ENCODE measurements at places on chromosomes 6 and 20.

DNA sequence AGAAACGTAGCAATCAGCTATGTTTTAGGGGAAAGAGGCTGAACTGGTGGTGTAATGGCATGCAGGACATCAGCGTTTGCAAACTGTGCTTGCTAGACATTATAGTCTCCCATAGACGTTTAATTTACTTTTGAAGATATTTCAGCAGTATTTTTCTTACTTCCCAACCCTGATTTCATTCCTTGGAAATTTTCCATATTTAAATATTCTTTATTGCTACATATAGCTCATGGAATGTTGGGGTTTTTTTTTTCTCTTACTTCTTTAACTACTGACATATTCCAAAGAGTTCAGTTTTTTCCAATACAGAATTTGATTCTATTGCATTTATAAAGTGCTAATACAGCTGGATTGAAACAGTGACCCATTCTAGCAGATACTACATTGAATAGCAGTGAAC lies 694.4 kb upstream of the CITED2 start:
- no peak for DNase-seq

GRCh38 chr6:23414051-23414445 lies 712.0 kb upstream of the NRSN1 start:
- peak; percentile 87 for DNase-seq

GRCh38 chr6:148840256-148840655 lies 93.4 kb downstream of the UST start:
- no peak for DNase-seq

DNA sequence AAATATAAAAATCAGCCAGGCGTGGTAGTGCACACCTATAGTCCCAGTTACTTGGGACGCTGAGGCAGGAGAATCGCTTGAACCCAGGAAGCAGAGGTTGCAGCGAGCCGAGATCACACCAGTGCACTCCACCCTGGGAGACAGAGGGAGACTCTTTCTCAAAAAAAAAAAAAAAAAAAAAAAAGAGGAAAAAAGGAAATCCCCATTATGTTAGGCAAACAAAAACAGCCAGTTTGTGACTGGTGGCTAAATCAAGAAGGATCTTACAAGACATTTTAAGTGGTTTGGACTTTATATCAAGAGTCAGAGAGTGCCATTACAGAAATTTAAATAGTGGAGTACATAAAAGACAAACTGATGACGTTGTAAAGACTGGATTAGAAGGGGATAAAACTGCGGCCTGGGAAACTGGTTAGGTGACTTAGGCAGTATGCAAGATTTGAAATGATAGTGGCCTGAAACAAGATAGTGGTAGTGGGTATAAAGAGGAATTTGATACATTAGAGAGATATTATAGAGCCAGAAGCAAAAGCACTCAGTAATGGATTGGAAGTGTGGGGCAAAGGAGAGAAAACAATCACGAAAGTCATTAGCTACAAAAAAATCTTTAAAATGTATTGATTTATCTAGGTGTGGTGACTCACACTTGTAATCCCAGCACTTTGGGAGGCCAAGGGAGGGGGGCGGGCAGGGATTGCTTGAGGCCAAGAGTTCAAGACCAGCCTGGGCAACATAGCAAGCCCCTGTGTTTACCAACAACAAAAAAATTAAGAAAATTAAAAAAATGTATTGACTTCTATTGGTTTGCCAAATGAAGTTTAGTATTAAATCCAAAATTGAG lies 1.7 kb upstream of the MYO6 start:
- peak; percentile 31 for DNase-seq

- DNase-seq, result no peak
Measured at GRCh38 chr6:113684382-113684901, 172.7 kb upstream of the MARCKS start.

- no peak for DNase-seq
Measured at GRCh38 chr6:6837541-6838080, 249.1 kb downstream of the LY86 start.

- DNase-seq, result no peak
Measured at GRCh38 chr6:28941684-28942448, 18.1 kb upstream of the TRIM27 start.

- peak; percentile 28 for DNase-seq
Measured at GRCh38 chr20:38315290-38315966, 11.5 kb downstream of the BPI start.
